Muscle of arm (tissue), 14 donors: ENCODE measurements at places on chromosomes 16 and 17. TPM values are rescaled to one million over a fixed set of nuclear protein-coding genes. Genes with fewer than 3 reads are reported as not detected.

DNA sequence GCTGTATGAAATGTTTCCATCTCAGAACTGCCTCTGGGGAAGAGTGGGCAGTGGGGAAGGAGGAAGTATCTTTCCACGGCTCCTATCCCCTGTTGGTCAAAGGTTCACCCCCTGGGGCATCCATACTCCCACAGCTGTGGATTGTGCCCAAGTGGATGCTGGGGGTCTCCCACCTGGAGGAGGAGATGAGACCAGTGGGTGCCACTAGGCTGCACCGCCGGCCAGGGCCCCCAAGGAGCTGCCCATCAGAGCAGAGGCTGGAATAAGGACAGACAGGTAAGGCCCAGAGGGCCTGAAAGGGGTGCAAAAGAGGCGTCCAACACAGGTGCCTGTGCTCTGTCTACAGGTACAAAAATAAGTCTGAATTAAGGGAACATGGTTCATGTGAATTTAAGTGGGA is 87.5 kb downstream of the WSCD1 start:
- DNase-seq, result no peak

GRCh38 chr17:4479340-4479981 is 19.2 kb upstream of the SPNS2 start:
- DNase-seq, result no peak

- no peak for DNase-seq
Measured at GRCh38 chr17:39921323-39921722, 2.9 kb upstream of the GSDMB start.

DNA sequence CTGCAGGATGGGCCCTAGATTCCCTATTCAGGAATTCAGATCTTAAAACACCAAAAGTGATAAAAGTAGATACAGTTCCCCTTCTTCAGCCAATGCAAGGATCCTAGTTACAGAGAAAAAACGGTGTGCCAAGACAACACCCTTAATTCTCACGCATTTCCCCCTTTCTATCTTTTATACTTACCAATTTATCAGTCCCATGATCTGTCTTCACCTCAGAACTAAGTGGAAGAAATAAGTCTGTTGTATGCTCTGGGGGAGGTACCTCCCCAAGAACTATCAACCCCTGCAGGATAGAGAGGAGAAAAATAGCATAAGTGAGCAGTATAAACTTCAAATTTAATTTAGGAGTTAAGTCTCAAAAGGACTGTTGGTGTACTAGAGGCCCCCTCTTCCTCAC is 83.2 kb downstream of the STH start:
- no peak for DNase-seq

DNA sequence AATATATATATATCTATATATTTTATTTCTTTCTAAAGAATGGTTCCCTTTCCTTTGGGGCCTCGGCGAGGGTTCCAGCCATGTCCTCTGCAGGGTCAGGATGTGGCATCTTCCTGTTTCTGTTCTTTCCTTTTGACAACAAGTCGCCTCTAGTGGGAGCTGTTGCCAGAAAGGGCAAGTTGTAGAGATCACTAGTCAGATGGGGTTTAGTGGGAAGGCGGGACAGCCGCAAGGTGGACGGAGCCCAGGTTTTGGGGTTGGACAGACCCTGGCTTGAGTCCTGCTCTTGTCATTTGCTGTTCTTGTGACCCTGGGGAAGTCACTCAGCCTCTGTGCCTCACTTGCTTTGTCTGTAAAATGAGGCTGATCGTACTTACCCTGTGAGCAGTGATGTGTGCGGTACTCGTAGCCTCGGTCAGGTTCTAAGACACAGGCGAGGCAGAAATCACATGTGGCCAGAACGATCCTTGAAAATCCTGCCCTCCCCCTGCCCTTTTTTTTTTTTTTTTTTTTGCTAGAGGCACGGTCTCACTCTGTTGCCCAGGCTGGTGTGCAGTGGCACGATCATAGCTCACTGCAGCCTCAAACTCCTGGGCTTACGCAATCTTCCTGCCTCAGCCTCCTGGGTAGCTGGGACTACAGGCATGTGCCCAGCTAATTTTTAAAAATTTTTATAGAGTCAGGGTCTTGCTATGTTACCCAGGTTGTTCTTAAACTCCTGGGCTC is 80.1 kb downstream of the ABCC6 start:
- no peak for DNase-seq

- DNase-seq, result no peak
Measured at GRCh38 chr16:87947356-87948118, 3.7 kb upstream of the BANP start.

- no peak for DNase-seq
Measured at GRCh38 chr17:67427424-67427823, 50.3 kb downstream of the PITPNC1 start.

Gene DCAKD
- 29.1 TPM for polyA plus RNA-seq

Gene SLC9A5
- polyA plus RNA-seq, result 1.9 TPM

Gene LITAF
- 31.2 TPM for polyA plus RNA-seq
